Stimulated activated CD8-positive, alpha-beta memory T cell treated with anti-CD3 and anti-CD28 coated beads, Interleukin-15, amount 100 ng/mL, for 48 hours (primary cell): ENCODE measurements at places on chromosomes 1 and 21.

DNA sequence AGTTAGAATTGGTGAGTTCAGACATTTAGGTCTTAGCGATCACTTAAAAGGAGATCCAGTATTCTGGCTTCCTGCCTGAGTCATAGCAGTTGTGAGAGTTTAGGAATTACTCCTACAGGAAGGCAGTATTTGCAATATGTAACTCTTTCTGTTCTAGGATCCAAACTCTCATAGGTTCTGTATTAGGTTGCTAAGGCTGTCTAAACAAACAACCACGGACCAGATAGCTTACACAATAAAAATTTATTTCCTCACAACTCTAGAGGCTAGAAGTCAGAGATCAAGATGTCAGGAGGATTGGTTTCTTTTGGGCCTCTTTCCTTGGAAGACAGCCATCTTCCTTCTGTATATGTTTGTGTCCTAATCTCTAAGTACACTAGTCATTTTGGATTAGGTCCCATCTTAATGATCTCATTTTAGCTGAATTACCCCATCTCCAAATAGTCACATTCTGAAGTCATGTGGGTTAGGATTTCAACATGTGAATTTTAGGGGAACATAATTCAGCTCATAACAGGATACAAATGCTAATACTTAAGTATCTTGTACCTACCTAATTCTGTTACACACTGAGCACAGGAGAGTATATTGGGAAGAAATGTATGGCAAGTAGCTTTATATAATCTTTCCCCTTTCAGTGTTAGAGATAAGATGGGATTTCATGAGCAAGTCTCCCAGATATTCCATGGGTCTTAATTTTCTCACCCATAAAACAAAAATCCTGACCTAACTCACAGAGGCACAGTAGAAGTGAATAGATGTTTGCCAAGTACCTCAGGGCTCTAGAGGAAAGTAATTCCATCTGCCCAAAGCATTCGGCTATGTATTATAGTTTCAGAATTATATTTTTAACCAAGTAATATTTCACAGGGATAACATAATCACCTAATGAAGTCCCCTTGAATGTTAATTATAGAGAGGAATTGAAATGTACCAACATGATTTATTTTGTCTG, 144.4 kb downstream of the PTBP2 start:
- no peak for DNase-seq

DNA sequence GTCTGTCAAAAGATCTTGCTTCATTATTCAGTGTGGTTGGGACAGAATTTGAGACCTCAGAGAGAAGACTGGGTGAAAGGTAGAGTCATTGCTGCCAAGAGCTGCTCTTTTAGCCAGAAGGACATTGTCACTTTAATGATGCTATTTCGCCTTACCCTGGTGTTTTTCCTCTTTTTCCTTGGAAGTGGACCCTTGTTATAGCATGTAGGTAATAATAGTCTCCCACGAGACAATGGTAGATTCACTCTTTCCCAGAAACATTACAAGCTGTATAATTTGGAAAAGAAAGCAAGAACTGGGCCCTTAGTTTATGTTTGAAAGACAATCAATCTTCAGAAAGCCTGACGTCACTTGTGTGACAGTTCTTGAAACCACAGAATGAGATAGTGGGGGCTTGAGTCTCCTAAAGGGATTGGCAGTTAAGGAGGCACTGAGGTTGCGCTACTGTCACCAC, 3.8 kb downstream of the SERTAD4 start:
- no peak for DNase-seq

GRCh38 chr1:158199849-158200248, 19.2 kb downstream of the CD1D start:
- DNase-seq: no peak

- no peak for DNase-seq
Observed at GRCh38 chr1:216390956-216391355, 32.3 kb downstream of the USH2A start.

DNA sequence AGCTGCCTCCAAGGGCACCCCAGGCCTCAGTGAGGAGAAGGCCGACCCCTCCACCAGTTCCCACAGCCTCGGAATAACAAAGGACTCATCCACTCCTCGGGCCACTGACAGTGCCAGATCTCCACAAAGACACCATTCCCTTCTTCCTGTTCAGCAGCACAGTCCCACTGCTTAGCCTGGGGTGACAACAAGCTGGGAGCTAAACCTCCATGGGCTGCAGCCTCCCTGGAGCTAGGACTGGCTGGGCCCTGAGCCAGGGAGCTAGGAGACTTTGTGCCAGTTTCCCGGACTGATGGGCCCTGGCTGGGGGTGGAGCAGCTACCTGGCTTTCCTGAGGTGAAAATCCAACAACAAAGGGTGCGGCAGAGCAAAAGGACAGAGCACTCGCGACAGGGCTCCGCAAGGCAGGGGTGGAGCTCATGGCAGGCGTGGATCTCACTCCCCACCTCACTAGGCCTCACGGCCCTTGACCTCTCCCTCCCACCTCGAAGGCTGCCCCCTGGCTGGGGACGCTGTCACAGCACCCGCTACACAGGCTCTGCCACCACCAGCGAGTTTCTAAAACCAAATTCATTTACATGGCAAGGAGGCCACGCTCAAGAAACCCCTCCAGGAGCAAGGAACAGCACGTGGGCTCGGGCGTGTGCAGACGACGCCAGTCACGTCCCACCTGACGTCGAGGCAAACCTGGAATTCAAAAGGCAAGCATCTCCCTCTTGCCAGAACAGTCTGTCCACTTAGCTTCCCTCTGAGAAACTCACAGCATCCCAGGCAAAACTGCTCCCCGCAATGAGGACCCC, 13.8 kb downstream of the SLC35E2B start:
- no peak for DNase-seq

- DNase-seq: no peak
Observed at GRCh38 chr1:227883641-227884301, 64.0 kb downstream of the WNT9A start.

GRCh38 chr1:6099787-6100765, 54.4 kb downstream of the KCNAB2 start:
- no peak for DNase-seq
